GM23338 (cell line): ENCODE measurements at places on chromosomes 7 and 10. TPM values are rescaled to one million over a fixed set of nuclear protein-coding genes. Genes with fewer than 3 reads are reported as not detected.

GRCh38 chr10:86715156-86715795 is 41.1 kb upstream of the BMPR1A start:
- no peaks in the 10 kb centered on the region for H3K27me3 ChIP-seq
- H3K4me3 ChIP-seq, result no peak overlapping the region
- H3K27ac ChIP-seq, result no peak overlapping the region
- H3K4me1 ChIP-seq, result peaks cover 22% of the 10 kb centered on the region
- no peak for DNase-seq
- H3K36me3 ChIP-seq, result no peaks in the 10 kb centered on the region

GRCh38 chr7:55206235-55207029 is 158.7 kb upstream of the LANCL2 start:
- no peak for DNase-seq
- H3K36me3 ChIP-seq, result no peaks in the 10 kb centered on the region
- no peaks in the 10 kb centered on the region for H3K27me3 ChIP-seq
- no peak overlapping the region for H3K4me3 ChIP-seq
- no peak overlapping the region for H3K27ac ChIP-seq
- no peaks in the 10 kb centered on the region; the same call in 1 of the 2 replicates for H3K4me1 ChIP-seq

FAM131B gene
- total RNA-seq, result 28.8 and 30.2 TPM in 2 replicates

CHST3 gene
- 6.8 and 8.3 TPM in 2 replicates for total RNA-seq

HOXA4 gene
- not detected in 2 replicates for total RNA-seq
